BJ (cell line): ENCODE measurements at places on chromosomes 13 and 19.
A peak's percentile ranks its signal among the peaks of the same experiment; 100 is the strongest.

DNA sequence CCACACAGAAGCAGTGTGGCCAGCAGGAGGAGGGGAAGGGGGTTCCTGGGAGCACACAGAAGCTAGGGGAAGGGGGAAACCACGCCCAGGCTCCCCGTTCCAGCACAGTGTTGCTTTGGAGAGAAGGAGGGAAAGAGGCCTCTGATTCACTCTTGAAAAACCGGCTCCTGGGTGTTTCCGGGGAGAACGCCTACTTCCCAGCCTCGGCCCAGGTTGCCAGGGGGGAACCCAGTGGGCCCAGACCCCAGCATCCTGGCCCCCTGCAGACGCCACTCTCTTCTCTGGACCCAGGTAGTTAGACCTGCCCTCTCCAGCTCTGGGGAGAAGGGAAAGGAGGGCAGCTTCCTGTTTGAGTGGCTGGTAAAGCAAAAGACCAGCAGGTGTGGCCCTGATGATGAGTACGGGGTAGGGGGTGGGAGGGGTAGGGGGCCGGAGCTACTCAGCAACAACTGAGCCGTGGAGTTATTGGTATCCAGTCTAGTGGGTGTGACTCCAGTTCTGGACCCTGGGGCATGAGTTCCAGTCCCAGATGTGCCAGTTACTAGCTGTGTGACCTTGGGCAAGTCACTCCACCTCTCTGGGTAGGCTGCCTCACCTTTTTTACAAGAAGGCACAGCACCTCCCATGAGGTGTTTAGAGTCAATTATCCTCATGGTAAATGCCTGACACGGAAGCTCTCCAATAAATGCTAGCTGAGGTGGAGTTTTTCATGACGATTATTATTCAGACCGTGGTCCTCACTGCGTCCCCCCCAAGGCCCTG is 836 bp downstream of the GIPC1 start:
- DNase-seq, result no peak

DNA sequence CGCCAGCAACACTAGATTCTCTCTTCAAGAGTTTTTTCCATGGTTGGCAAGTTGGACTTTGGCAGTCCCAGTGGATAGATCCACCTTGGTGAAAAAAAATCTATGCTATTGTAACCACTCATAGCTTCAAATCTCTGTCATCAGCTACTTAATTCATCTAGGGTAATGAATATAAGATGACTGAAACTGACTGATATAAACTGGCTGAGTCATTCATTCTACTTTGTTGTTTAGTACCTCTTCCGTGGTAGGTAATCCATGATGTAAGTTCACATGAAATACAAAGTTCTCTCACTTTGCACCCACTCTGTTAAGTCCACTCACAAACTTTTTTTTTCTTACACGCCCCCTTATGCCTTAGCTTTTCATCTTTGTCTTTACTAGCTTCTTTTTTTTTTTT is 1381.5 kb downstream of the SLITRK5 start:
- DNase-seq, result no peak

DNA sequence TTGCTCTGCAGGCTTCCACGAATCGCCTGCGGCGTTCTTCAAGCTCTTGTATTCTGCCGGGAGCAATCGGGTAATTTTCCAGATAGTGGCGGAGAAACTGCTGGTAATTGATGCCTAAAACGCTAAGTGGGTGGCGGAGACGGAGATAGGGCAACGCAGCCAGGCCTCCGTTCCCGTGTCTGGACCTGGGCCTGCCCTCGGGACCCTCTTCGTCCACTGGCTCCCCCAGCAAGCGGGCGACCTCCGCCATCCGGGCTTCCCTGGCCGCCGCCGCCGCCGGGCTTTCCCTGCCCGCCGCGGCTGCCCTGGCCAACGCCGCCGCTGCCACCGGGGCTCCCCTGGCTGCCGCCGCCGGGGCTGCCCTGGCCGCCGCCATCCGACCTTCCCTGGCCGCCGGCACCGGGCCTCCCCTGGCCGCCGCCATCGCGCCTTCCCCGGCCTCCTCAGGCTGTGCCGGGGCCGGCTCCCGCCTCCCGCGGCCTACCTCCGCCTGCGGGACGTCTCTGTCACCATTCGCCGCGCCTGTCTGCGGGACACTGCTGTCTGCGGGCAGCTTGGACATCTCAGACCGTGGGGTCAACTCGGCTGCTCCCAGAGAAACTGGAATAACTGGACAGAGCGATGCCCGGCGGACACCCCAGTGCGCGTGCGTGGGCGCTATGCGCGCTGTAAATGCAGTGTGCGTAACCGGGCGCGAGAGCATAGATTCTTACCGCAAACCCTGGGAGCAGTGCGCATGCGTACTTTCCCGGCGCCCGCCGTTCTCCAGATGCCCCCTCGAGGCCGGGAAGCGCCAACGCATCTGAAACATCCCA is at the start of gene EID2:
Gene EID2, minus strand, starts transcription at position 644 of the 815 bp plus-strand sequence. Its CDS starts 82 bp downstream, at position 562.
- DNase-seq, result peak; percentile 62

DNA sequence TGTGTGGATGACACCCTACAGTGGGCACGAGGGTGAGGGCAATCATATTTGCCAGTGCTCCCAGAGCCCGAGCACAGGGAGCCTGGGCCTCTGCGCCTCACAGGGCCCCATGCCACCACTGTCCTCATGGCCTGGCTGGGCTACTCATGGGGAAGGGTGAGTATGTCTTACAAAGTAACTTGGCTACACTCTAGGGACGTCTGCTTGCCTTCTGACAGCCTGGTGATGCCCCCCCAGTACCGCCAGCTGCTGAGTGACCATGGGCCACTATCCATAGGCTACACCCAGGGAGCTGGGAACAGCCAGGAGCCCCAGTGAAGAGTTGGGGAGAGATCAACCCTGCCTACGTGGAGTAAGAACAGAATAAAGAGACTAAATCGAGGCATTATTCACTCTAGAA is 78.8 kb downstream of the SERP2 start:
- no peak for DNase-seq

DNA sequence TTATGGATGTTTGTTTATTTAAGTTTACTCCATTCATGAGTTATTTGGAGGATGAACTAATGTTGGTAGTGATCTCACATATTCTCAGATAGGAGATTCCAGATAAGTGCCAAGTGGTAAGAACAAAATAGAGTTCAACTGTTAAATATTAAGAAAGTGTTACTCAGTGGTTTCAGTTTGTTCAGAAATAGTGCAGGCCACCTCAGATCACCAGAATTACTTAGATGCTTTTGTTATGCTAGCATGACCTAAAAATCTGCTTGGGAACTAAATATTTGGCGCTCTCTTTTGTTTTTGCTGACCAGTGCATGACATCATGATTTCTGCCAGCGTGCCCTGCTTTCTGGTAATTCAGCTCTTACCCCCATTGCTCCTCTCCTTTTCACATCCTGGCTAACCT is 15.6 kb downstream of the CLDN10 start:
- DNase-seq, result no peak

- no peak for DNase-seq
These were observed 349.2 kb upstream of the KLHL1 start for GRCh38 chr13:70457474-70457873.

- DNase-seq, result no peak
These were observed 1.7 kb downstream of the PLEKHA4 start for GRCh38 chr19:48866692-48867091.

DNA sequence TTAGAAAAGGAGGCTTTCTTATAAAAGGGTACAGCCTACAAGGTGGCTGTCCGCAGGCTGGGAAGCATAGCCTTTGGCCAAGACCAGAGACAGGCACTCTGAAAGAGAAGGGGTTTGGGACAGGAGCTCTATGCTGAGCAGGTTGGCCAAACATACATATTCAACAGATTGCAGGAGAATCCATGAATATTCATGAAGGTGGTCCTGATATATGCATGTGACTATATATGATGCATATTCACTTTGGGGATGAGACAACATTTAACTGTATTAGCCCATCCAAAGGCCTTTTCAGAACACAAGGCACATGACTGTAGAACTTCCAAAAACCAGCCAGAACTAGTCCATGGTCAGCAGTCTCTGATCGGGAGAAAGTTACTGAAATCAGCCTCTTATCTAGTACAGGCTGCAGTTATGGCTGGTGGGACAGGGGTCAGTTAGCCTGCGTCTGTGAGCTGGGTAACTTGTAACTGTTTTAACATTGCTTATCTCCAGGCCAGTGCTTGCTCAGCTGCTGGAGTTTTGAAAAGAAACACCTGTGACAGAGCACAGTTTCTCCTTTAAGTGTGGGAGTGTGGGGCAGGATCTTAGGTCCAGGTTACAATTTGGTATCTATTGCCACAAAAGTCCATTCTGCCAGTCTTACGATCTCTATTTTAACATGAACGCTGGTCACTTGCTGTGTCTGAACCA is 924.2 kb downstream of the UQCRFS1 start:
- no peak for DNase-seq

DNA sequence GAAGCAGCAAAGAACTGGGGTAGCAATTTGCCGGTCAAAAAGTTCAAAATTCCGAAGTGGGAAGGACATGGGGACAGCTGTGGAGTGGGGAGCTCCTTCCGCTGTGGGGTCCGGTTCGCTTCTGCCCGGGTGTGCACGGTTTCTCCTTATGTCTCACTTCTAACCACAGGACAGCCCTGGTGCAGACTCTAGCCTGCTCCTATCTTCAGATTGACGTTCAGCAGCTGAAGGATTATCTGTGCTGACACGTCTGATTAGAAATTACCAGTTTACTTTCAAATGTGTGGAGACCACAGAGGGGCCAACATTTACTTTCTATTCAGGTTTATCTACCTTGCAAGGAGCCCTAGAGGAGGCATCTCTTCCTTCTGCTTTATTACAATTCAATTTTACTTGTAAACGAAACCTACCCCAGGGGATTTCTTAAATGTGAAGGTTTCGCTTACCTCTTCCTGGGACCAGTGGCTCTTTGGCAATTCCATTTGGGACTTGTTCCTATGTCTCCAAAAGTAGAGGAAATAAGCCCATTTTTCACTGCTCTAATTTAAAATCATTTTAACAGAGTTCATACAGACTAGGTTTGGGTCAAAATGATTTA is 27.3 kb downstream of the LHFPL6 start:
- no peak for DNase-seq

- no peak for DNase-seq
These were observed 7.9 kb downstream of the INTS6 start for GRCh38 chr13:51444922-51445321.

DNA sequence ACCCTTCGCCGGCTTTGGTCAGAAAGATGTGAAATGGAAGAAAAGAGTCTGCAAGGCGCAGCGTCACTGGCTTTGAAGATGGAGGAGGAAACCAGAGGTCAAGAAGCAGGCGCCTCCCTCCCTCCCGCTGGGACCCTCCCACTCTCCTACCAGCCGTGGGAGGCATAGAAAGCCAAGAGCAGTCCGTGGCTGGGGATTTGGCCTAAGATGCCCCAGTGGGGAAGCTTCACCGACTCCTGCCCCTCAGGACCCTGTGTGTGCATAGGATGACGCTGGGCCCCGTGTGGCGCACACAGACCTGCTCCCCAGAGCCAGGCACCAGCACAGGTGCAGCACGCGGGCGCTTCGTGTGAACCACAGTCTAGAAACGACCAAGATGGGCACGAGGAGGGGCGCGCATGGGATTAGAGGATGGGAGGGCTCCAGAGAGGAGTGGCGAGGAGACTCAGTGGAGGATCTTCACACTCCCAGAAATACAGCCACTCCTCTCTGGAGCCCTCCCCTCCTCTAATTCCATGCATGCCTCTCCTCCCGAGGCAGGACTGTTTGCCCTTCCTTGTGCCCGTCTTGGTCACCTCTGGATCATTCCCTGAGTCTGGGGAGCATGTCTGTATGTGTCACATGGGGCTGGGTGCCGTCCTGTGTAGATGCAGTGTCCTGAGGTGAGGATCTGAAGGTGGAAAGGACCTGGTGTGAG is 194.3 kb downstream of the TEX29 start:
- no peak for DNase-seq

GRCh38 chr13:109412283-109412901 is 374.0 kb downstream of the IRS2 start:
- no peak for DNase-seq

GRCh38 chr19:11639602-11640471 is 42.6 kb downstream of the ZNF627 start:
- peak; percentile 56 for DNase-seq

- DNase-seq, result no peak
These were observed at the start of the genes MAN2B1 and WDR83 for GRCh38 chr19:12666265-12667048. Gene MAN2B1 (minus strand): TSS chr19:12666742. CDS start chr19:12666701, 41 bp downstream. Gene WDR83 (plus strand): TSS chr19:12666807. CDS start chr19:12669791, 2,984 bp downstream.

DNA sequence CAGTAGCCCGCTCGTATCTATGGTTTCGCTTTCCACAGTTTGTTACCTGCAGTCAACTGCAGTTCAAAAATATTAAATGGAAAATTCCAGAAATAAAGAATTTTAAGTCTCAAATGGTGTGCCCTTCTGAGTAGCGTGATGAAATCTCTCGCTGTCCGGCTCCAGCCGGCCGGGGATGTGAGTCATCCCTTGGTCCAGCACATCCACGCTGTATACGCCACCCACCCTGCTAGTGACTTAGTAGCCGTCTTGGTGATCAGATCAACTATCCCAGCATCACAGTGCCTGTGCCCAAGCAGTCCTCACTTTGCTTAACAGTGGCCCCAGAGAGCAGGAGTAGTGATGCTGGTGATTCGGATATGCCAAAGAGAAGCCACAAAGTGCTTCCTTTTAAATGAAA is 40.0 kb downstream of the ZNF331 start:
- DNase-seq, result no peak

- DNase-seq, result no peak
These were observed 51.4 kb downstream of the NBEA start for GRCh38 chr13:34993470-34993869.

DNA sequence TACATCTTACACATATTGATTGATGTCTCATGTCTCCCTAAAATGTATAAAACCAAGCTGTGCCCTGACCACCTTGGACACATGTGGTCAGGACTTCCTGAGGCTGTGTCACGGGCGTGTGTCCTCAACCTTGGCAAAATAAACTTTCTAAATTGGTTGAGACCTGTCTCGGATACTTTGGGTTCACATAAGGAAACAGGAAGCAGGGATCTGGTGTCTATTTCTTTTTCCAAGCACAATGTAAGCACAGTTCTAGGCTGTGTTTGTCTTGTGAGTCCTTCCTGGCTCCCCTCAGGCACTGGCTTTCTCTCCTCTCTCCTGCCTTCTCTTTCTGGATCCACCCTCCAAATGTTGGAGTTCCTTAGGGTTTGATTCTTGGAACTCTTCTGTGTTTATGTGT is 27.6 kb upstream of the TPT1 start:
- DNase-seq, result no peak

DNA sequence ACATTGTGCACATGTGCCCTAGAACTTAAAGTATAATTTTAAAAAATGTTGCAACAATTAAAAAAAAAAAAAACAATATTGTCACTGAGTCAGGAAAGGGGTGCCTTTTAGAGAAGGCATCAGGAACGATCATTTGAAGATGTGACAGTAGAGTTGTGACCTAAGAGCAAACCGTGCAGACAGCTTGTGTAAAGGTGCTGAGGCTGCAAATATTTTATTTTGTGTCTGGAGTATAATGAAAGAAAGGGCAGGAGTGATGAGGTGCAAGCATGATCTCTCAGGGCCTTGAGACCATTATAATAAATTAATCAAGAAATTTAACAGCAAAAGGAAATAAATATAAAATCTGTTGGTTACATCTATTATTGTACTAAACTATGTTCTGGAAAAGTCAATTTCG is 1219.7 kb downstream of the OLFM4 start:
- DNase-seq, result no peak

GRCh38 chr13:30114571-30115256 is 192.6 kb downstream of the KATNAL1 start:
- DNase-seq, result no peak

- no peak for DNase-seq
These were observed 24.7 kb downstream of the ZNF564 start for GRCh38 chr19:12526542-12526941.

- DNase-seq, result no peak
These were observed 3.0 kb downstream of the MYCBP2 start for GRCh38 chr13:77323858-77324257.
